ENCODE measurements at places on chromosomes 12 and 14.
A peak's percentile ranks its signal among the peaks of the same experiment; 100 is the strongest.

- no peak for DNase-seq
Measured at GRCh38 chr14:101480747-101481530, 80.4 kb upstream of the DIO3 start.

DNA sequence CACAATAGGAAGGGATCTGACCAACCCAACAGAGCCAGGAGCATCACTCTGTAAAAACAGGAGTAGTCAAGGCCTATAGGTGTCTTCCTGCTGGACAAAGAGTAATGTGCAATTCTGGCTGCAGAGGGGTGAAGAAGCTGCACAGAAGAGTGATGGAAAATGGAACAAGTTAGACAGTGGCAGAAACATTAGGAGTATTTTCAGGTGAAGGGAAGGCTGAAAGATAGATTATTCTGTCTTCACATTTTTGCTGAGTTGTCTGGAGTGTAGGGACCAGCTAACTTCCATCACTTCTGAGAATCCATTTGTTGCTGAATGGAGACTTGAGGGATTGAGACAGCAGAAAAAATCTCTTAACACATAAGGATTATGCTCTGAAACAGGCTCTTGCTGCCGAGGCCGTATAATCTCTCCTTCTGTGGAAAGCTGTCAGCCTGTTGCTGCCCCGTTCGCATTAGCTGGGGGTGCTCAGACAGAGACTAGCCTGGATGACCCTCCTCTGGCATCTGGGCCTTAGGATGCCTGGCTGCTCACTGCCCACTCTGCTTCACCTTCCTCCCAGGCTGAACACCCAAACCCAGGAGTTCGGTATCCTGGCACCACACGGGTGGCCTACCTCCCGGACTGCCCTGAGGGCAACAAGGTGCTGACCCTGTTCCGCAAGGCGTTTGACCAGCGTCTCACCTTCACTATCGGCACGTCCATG is 3.1 kb upstream of the ARHGEF25 start:
- no peak for DNase-seq

- DNase-seq, result no peak
Measured at GRCh38 chr12:238736-239398, 23.8 kb downstream of the SLC6A13 start.

DNA sequence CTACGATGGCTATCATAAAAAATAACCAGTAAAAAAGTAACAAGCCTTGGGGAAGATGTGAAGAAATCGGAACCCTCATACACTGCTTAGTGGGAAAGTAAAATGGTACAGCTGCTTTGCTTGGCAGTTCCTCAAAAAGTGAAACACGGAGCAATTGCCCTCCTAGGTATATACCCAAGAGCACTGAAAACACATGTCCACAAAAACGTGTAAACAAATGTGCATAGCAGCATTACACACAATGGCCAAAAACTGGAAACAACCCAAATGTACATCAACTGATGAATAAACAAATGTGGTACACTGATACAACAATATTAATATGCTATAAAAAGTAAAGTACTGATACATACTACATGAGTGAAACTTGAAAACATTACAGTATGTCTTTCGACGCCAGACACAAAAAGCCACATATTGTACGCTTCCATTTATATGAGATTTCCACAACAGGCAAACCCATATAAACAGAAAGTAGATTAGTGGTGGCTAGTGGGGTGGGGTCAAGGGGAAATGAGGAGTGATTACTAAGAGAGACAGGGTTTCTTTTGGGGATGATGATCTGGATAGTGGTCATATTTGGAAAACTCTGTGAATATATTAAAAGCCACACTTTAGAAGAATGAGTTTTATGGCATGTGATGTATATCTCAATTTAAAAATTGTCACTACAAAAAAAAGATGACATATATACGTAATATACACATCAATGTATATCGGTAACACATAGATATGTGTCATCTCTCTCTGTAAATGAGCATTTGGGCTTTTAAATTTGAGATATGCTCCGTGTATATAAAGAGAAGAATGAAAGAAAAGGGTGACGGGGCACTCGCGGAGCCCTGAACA is 996 bp downstream of the SLC41A2 start:
- DNase-seq, result no peak

DNA sequence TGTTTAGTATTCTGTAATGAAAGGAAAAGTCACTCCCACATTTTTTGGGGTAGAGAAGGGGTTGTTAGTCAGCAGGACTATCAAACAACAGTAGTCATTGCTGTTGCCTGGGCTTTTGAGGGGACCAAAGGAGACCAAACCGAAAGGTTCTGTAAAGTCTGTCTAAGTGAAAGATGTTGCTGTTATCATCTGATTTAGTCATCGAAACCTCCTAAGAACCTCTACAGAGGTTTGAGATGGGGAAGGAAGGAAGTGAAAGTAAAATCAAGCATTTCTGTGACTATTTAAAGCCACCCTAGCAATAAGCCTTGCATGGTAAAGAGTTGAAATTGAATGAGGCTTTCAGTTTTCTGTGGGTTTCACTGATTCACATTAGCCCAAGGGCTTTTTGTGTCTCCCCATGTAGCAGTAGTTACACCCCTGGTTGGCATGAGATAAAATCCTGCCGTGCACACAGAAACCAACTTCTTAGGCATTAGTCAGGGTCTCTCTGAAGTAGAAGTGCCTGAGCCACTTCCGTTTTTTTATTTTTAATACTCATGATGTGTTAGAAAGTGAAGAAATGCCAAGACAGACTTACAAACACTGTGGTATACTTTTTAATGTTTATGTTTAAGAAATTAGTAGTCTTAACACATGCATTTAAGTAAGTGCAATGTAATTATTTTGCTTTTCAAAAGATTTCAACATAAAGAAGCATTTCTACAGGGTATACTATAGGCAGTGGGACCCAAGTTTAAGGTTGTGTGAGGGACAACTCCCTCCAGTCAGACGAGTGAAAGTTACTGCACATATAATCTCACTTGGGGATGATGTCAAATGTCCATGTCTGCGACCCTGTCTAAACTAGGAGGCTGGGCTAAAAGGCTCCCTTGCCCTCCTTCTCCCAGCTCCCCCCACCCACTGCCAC is 50.4 kb downstream of the DYRK2 start:
- DNase-seq, result peak; percentile 34

DNA sequence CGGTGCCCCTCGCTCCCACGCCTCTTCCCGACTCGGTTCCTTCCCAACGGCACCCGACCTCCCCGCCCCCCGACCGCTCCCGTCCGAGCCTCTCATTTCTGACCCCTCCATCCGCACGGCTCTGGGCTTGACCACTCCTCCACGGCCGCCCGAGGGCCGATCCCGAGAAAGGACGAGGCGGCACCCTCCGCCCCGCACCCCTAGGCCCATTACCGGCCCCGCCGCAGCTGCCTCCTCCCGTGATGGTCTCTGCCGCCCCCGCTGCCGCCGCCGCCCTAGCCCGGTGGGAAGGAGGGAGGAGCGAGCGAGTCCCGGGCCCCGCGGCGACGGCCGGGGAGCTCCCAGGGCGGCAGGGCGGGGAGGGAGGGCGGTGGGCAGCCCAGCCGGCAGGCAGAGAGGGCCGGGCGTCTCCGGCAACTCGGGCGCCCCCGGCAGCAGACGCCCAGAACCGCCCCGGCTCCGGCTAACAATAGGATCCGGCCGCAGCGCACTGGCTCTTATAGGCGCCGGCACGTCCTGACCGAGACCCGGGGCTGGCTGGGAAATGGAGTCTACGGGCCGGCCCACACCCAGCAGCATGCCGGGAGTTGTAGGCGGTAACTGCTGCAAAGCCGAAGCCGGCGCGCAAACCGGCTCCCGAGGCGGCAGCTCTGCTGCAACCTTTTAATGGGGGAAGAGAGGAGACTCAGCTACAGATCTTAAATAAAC is at the start of gene CSRNP2:
CSRNP2 (minus strand) TSS at position 471 of the 708 bp plus-strand sequence. CDS start 7,035 bp downstream, outside the sequence.
- DNase-seq, result peak; percentile 90

- DNase-seq, result no peak
Measured at GRCh38 chr12:52203079-52203921, 11.5 kb upstream of the KRT80 start.

DNA sequence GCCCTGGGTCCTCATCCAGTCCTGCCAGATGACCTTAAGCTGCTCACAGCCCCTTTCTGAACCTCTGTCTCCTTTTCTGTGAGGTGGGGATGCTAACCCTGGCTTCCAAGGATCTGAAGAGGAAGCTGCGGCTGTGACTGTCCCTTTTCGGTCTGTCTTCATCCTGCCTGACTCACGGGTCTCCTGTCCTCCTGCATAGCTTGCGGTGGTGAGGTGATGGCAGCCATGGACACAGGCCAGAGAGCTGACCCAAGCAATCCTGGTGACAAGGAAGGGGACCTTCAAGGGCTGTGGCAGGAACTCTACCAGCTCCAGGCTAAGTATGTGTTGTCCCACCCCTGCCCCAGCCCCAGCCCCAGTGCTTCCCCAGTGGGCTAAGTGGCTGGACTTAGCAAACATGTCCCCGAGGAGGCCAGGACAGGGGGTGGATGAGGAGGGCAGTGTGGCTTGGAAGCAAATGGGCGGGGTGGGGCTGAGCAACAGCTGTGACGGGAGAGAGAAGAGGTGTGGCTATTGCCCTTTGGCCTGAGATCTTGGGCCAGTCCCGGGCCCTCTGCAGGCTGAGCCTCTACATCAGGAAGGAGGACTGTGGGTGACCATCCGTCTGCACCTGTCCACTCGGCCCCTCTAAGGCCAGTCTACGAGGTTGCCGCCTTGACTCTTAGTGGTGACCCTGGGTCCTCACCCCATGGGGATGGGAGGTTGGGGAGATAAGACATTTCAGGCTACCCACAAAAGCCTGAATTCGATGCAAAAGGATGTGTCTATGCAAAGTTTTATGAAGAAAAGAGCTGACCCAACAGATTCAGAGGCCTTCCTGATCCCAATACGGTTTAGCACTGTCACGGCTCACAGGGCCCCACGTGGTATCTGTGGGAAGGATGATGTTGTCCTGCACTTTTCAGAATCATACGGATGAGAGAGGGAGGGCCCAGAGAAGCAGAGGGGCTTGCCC is 1.1 kb downstream of the CCDC197 start:
- no peak for DNase-seq

DNA sequence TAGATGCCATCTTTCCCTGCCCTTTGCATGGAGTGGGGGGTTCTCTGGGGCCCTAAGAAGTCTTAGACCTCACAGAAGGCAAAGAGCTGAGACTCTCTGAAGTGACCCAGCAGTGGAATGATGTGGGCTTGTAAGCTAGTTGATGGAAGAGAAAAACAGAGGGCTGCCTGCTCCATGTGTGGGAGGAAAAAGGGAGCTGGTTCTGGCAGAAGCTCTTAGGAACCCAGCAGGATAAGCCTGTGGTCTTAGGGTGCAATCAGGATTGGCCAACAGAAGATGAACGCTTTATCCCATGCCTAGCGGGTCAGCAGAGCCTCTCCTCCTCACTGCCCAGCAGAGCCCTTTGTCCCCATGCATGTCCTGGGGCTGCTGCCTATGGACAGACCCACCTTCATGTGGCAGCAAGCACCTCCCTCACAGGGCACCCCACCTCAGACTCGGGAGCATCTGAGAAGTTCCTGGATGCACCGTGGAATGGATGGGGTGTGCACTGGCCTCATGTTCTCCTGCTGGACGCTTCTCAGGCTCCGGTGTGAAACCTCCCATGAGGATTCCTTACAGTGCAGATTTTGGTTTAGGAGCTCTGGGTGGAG is 152.7 kb downstream of the ADGRD1 start:
- no peak for DNase-seq

DNA sequence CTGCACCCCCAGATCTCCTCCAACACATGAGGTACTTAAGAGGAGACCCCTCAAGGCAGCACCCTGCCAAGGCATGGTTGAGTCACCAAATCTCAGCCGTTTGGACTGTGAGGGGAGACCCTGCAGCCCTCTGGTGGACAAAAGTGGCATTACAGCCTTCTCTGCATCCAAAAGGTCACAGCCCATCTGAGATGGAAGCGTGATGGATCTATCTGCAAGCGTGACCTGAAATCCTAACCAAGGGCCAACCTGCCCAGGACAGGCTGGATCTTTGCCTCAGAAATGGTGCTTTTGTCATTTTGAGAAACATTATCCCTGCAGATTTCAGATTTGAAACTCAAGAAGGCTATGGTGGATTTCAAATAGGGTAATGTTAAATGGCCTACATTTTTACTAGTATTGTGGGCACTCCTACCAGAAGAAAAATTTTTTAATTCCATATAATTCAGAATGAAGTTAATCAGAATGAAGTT is 23.7 kb upstream of the DHRS4 start:
- DNase-seq, result peak; percentile 74

- no peak for DNase-seq
Measured at GRCh38 chr12:60173224-60174170, 577.7 kb downstream of the SLC16A7 start.

DNA sequence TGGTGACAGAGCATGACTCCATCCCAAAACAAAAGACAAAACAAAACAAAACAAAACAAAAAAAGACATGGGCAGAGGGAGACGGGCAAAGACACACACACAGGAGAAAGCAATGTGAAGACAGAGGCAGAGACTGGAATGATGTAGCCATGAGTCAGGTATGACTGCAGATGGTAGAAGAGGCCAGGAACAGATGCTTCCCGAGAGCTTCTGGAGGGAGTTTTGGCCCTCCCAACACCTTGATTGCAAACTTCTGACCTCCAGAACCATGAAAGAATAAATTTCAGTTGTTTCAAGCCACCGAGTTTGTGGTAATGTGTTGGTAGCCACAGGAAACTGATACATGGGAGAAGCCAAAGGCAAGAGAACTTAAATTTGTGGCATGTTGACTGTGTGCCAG is 27.1 kb downstream of the VWF start:
- DNase-seq, result no peak

- DNase-seq, result no peak
Measured at GRCh38 chr14:69226178-69226577, 33.8 kb upstream of the GALNT16 start.

GRCh38 chr12:538731-539539 is 79.2 kb downstream of the B4GALNT3 start:
- DNase-seq, result peak; percentile 15

DNA sequence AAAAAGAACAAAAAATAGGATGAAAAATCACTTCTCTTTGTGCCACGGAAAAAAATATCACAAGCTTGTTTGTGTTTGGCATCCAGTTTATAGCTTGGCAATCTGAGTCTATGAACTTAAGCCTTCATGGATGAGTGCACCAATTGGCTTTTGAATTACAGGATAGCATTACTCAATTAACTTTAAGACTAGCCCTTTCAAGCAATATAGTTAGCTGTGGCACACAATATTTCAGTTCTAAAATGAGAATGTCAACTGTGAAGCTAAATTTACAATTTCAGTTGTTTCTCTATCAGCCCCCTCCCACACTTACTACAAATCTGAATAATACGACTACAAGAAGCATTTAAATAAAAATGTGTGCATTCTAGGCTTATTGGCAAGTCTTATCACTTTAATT is 8.3 kb downstream of the RERG start:
- DNase-seq, result no peak

DNA sequence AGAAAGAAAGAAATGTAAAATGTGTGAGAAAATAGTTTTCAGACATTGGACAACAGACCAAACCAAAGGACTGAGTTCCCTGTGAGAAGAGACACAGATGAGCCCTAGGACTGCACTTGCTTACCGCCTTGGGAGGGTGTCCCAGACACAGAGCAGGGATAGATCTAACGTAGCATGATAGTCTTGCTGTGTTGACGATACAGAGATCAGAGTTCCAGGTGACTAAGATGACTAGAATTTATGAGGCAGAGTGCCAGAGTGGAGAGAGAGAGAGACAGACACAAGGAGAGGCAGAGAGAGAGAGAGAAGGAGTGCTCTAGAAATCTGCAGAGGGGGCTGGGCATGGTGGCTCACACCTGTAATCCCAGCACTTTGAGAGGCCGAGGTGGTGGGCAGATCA is 148.2 kb upstream of the LMNTD1 start:
- DNase-seq, result no peak

All from stimulated activated CD4-positive, alpha-beta T cell treated with anti-CD3 and anti-CD28 coated beads, Interleukin-1b, Interleukin-23, amount 100 ng/mL, for 4 hours (primary cell).